PC-3 (cell line): ENCODE measurements at places on chromosomes 11 and 22. TPM values are rescaled to one million over a fixed set of nuclear protein-coding genes. Genes with fewer than 3 reads are reported as not detected.

- H3K27ac ChIP-seq: no peak overlapping the region
- peaks cover 32% of the 10 kb centered on the region for H3K36me3 ChIP-seq
- H3K4me1 ChIP-seq: no peaks in the 10 kb centered on the region
- no peaks in the 10 kb centered on the region for H3K27me3 ChIP-seq
- no peak overlapping the region for H3K4me3 ChIP-seq
Observed at GRCh38 chr11:47797633-47798032, 30.5 kb upstream of the FNBP4 start.

GRCh38 chr11:13358596-13359270 is 81.1 kb downstream of the BMAL1 start:
- no peak overlapping the region for H3K27ac ChIP-seq
- H3K27me3 ChIP-seq: no peaks in the 10 kb centered on the region
- H3K36me3 ChIP-seq: no peaks in the 10 kb centered on the region
- DNase-seq: no peak
- H3K4me3 ChIP-seq: no peak overlapping the region
- no peaks in the 10 kb centered on the region for H3K4me1 ChIP-seq

GRCh38 chr11:60781981-60782316 is 3.2 kb upstream of the MS4A10 start:
- no peak for DNase-seq
- peaks cover 15% of the 10 kb centered on the region for H3K4me1 ChIP-seq
- H3K4me3 ChIP-seq: no peak overlapping the region
- H3K36me3 ChIP-seq: no peaks in the 10 kb centered on the region
- H3K27ac ChIP-seq: no peak overlapping the region

Gene HOATZ
- total RNA-seq: not detected in 2 replicates

Gene TIGD3
- 1.3 and 1.6 TPM in 2 replicates for total RNA-seq

DNA sequence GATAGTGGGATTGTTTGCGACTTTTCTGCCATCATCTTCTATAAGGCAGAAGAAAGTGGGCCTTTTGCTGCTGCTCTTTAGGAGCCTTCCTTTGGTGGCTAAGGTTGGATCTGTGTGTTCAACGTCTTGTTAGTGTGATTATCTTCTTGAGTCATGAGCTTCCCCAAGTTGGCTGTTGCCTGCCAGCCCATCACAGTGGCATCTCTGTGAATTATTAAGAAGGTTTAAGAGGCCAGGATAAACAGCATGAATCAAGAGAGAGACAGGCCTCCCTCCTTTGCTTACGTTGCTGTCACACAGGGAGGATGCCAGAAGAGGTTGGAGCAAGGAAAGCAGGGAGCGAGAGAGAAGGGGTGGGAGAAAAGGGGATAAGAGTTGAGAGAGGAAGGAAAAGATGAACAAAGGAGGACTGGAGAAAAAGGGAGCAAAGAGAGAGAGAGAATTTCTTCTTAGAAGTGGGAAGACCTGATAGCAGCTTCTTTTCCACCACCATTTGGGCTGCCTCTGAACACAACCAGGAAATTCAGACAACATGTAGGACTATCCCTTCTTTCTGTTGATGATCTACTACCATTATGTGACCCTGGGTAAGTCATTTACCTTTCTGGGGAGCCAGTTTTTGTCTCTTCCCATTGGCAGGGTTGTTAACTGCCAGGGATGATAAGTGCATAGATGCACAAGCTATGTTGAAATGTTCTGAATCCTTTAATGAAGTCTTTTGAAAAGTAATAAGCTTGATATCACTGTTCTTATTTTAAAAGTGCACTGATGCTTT is 126.5 kb downstream of the NAV2 start:
- H3K36me3 ChIP-seq: 0 out of 2 replicates have a peak, but pooled peaks cover 2% of the 10 kb centered on the region
- DNase-seq: no peak
- H3K4me3 ChIP-seq: no peak overlapping the region
- H3K4me1 ChIP-seq: no peaks in the 10 kb centered on the region
- H3K27ac ChIP-seq: no peak overlapping the region
- H3K27me3 ChIP-seq: no peaks in the 10 kb centered on the region

Gene DNAJB13
- total RNA-seq: 0.29 and 0.46 TPM in 2 replicates

Gene ASCL2
- total RNA-seq: 0.58 and 1.1 TPM in 2 replicates

GRCh38 chr11:23725752-23726151 is 771.1 kb upstream of the LUZP2 start:
- H3K27me3 ChIP-seq: no peaks in the 10 kb centered on the region
- H3K4me3 ChIP-seq: no peak overlapping the region

GRCh38 chr22:23384923-23385677 is 195.0 kb downstream of the IGLL1 start:
- no peaks in the 10 kb centered on the region for H3K36me3 ChIP-seq
- no peak overlapping the region for H3K4me3 ChIP-seq
- H3K27ac ChIP-seq: no peak overlapping the region
- no peak for DNase-seq
- no peaks in the 10 kb centered on the region for H3K4me1 ChIP-seq

GRCh38 chr11:10095412-10096208 is 198.4 kb downstream of the SBF2 start:
- no peaks in the 10 kb centered on the region for H3K27me3 ChIP-seq
- peaks cover 3% of the 10 kb centered on the region; the same call in 1 of the 2 replicates for H3K36me3 ChIP-seq
- H3K4me1 ChIP-seq: peaks cover 32% of the 10 kb centered on the region
- peak overlapping the region; percentile 50 for H3K27ac ChIP-seq

DNA sequence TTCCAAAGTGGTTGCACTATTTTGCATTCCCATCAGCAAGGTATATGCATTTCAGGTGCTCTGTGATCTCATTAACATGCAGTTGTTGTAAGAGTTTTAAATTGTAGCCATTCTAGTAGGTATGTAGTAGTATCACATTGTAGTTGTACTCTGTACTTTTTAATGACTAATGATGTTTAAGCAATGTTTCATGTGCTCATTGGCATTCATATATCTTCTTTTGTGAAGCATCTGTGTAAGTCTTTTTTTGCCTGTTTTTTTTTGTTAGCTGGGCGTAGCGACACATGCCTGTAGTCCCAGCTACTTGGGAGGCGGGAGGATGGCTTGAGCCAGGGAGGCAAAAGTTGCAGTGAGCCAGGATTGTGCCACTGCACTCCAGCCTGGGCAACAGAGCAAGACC is 11.3 kb upstream of the TRIM29 start:
- H3K27me3 ChIP-seq: peaks cover 16% of the 10 kb centered on the region
- no peaks in the 10 kb centered on the region for H3K4me1 ChIP-seq
- no peak for DNase-seq
- no peak overlapping the region for H3K4me3 ChIP-seq
- no peaks in the 10 kb centered on the region for H3K36me3 ChIP-seq

Gene B3GAT1
- total RNA-seq: not detected in 2 replicates

- DNase-seq: peak; percentile 12
- H3K27me3 ChIP-seq: no peaks in the 10 kb centered on the region
Observed at GRCh38 chr11:28833169-28833568, 725.0 kb downstream of the METTL15 start.

DNA sequence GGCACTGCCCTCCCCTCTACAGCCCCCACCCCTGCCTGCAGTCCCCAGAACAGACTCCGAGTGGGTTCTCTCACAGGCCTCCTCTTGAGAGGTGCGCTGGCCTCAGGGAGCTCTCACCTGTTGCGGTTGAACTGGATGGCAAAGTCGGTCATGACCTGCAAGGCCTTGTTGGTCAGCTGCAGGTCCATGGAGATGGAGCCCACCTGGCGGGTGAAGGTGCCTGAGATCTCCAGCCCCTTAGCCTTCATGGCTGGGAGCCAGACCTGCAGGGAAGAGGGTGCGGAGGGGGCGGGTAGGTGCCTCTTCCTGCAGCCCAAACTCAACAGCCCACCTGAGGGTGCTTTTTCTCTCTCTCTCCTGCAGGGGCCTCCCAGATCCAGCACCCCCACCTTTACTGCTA is 18.7 kb upstream of the RASL10A start:
- peaks cover 10% of the 10 kb centered on the region for H3K36me3 ChIP-seq
- H3K27me3 ChIP-seq: no peaks in the 10 kb centered on the region
- peak overlapping the region; percentile 77 for H3K27ac ChIP-seq
- peaks cover 23% of the 10 kb centered on the region for H3K4me1 ChIP-seq

GRCh38 chr11:68549789-68550484 is 89.4 kb downstream of the PPP6R3 start:
- no peak overlapping the region for H3K27ac ChIP-seq
- peaks cover 78% of the 10 kb centered on the region for H3K36me3 ChIP-seq
- no peak overlapping the region for H3K4me3 ChIP-seq

DNA sequence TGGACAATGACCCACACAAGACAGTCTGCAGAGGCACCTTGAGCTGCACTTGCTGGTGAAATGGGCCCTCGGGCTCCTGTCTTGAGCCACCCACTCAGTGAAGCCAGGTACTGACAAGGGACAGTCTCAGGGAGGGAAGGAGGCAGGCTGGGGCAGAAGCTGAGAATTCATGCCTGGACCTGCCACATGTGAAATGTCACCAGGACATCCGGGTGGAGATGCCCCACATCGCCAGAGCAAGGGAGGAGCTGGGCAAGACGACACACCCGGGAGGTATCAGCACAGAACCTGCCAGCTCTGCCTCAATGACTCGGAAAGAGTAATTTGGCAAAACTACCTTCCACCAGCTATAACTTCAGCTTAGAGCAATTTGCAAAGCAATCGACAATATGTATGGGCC is 23.5 kb downstream of the CPT1A start:
- H3K36me3 ChIP-seq: 0 out of 2 replicates have a peak, but pooled peaks cover 2% of the 10 kb centered on the region
- no peaks in the 10 kb centered on the region for H3K4me1 ChIP-seq
- DNase-seq: no peak
- no peak overlapping the region for H3K4me3 ChIP-seq

DNA sequence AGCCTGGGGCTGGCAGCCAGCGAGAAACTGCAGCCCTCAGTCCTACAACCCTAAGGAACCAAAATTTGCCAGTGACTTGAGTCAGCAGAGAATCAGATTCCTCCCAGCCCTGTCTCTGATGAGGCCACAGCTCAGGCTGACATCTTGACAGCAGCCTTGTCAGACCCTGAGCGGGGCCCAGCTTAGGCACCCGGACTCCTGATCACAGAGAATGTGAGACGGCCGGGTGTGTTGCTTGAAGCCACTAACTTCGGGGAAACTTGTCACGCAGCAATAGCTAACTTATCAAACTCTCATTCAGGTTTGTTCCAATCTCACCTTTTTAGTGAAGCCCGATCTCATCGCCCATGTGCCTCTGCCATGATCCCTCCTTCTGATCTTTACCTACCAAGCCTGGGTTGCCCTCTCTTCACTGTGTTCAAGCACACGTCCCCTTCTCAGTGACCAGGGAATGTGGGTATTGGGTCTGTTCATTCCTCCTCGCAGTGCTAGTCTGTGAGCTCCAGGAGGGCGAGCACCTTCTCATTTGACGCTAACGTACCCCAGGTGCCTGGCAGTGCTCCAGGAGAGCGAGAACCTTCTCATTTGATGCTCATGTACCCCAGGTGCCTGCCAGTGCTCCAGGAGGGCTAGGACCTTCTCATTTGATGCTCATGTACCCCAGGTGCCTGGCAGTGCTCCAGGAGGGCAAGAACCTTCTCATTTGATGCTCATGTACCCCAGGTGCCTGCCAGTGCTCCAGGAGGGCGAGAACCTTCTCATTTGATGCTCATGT is 280.7 kb downstream of the BRD1 start:
- H3K27ac ChIP-seq: no peak overlapping the region
- H3K36me3 ChIP-seq: no peaks in the 10 kb centered on the region
- H3K27me3 ChIP-seq: peaks cover 68% of the 10 kb centered on the region
- 0 out of 2 replicates have a peak, but pooled peaks cover 7% of the 10 kb centered on the region for H3K4me1 ChIP-seq

DNA sequence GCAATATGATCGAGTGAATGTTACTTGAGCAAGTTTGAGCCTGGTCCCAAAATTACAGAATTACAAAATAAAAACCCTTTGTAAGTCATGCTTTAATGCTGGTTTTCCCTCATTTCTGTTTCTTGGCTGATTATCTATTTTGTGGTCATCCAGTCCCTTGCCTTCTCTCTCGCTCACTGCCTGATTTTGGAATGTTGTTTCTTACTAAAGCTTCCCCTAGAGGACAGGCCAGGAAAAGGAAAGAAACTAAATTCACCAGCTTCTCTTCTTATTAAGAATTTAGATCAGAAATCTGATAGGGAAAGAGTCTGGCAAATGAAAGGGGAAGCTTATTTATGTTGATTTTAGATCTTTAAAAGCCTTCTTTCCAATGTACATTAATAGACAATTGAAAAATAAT is 16.6 kb upstream of the BDNF start:
- H3K4me3 ChIP-seq: no peak overlapping the region
- H3K36me3 ChIP-seq: no peaks in the 10 kb centered on the region

DNA sequence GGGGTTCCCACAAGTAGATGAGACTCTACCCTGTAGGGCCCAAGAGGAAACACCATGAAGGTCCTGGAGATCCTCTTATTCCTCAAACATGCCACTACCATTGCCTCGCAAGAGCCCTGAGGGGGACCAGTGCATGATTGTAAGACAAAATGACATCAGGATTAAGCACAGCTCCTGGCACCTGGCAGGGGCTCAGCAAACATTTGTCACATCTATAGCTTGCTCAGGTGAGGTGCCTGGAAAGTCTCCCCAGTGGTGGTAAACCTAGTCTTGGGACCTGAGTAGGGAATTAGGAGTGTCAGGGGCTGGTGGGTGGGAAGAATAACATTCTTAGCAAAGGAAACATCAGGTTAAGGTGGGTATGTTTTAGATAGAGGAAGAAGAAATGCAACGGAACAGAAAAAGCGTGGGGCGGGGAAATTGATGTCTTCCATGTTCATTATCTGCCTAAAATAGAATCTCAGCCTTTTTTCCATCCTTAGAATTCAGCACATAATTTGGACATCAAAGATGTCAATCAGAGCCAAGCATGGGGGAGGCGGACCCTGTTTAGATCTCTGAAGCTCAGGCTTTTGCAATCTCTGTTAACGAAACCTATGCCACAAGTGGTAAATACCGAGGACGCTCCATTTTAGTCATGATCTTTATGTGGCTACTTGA is 924 bp downstream of the YPEL1 start:
- no peak for DNase-seq
- no peaks in the 10 kb centered on the region for H3K36me3 ChIP-seq
- H3K27ac ChIP-seq: no peak overlapping the region

Gene OR8G5
- 0.26 and 0.46 TPM in 2 replicates for total RNA-seq

DNA sequence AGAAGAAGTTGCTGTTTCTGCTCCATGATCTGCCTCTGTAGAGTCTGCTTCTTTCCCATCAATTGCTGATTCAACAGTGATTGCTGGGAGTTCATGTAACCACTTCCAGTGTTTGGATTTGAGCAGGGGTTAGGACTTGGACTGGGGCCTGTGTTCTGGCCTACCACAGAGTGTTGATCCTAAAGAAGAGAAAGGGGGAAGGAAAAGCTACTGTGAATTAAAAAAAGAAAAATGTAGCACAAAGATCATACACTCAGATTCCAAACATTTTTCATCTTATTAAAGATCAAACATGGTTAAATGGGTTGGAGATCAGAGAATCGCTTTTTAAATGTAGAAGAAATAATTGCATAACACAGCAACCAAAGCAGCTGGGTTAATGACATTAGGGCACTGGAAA is 67.6 kb upstream of the MTMR2 start:
- H3K36me3 ChIP-seq: 0 out of 2 replicates have a peak, but pooled peaks cover 2% of the 10 kb centered on the region
- no peak for DNase-seq
- no peak overlapping the region for H3K4me3 ChIP-seq
- no peaks in the 10 kb centered on the region for H3K27me3 ChIP-seq
